ENCODE measurements at places on chromosomes 13 and 19.

DNA sequence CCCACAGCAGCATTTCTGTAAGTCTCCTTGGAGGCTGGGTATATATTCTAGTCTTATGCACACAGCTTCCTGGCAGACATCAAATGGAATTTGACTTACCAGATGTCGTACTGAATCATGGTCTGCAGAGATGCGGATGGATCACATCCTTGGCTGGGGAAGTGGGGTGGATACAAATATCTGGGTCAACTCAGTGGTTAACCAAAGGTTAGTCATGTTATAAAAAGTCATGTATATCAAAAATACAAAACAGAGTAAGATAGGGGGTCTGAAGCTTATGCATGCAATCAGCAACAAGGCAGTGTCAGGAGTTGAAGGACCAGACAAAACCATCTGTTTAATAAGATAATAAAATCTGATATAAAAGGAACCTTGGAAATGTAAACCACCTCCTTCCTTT is 61.9 kb downstream of the WASF3 start:
- DNase-seq, result no peak

- DNase-seq, result no peak
Observed at GRCh38 chr19:31992750-31993149, 352.7 kb upstream of the ZNF507 start.

DNA sequence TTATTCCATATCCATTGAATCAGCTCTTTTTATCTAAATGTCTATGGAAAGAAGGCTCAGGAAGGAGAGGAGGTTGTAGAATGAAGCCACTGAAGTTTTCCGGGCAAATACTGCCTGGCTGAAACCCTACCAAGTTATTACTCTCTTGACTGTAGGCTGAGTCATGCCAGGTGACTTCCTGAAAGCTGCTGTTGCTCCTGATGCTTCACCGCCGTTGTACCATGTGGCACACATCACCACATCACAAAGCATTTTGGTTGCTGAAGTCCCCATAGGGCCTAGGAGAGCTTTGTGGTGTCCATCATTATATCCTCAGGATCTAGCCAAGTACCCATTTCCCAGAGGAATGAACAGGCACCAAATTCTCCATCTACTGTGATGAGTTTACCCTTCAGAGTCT is 11.1 kb upstream of the TDRD12 start:
- DNase-seq, result no peak

DNA sequence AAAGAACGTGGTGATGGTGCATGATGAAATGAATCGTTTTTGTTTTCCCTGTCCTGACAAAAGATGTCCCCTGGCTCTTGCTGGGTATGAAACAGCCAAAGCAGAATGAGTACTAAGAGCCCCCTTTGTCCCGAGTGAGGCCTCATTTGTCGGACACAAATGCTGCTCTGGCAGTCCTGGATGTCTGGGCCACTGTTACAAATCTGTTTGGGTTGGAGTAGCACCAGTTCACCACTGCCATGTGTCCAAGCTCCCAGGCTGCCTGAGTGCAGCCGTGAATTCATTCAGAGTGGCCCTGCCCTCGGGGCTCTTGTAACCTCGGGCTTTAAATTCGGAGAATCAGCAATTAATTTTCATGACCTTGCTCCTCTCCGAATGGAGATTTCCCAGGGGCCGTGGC is 182.4 kb downstream of the NUFIP1 start:
- no peak for DNase-seq

GRCh38 chr19:57615346-57615745 is 1.3 kb downstream of the ZNF134 start:
- DNase-seq, result no peak

DNA sequence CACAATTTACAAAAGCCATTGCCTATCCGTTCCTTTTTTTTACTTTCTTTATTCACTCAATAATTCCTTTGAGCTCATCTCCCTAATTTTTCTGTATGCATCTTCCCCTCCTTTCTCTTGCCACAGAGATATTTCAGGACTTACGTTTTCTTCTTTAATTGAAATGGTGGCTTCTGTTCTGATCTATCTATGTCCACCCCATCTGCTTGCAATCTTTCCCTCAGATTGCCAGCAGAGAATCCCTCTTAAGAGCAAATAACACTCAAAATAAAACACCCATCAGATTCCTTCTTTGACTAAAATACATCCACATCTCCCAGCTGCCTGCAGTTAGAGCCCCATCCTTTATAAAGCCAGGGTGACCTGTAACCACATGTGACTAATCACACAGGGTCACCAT is 478.6 kb downstream of the EFNB2 start:
- no peak for DNase-seq

DNA sequence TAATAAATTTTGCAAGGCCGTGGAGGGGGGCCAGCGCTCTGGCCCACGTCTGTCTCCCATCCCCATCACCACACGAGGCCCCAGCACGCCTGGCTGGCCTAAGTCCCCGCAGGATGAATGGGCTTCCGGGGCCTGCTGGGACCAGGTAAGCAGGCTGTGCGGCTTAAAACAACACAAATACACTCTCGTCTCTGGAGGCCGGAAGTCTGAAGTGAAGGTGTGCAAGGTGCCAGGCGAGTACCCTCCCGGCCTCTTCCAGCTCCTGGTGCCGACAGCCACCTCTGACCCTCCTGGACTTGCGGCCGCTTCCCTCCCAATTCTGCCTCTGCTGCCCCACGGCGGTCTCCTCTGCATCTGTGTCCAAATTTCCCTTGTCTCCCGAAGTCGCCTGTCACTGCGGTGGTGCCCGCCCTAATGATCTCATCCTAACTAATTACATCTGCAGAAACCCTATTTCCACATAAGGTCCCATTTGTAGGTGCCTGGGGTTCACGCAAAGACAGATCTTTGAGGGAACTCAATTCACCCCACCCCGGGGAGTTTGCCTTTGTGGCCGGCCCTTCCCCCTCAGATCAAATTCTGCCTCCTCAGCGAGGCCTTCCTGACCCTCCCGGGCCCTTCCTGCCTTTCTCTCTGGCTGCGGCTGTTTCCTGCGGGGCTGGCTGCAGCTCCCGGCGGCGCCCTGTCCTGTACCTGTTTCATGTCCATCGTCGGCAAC is 8.1 kb upstream of the PTBP1 start:
- no peak for DNase-seq

DNA sequence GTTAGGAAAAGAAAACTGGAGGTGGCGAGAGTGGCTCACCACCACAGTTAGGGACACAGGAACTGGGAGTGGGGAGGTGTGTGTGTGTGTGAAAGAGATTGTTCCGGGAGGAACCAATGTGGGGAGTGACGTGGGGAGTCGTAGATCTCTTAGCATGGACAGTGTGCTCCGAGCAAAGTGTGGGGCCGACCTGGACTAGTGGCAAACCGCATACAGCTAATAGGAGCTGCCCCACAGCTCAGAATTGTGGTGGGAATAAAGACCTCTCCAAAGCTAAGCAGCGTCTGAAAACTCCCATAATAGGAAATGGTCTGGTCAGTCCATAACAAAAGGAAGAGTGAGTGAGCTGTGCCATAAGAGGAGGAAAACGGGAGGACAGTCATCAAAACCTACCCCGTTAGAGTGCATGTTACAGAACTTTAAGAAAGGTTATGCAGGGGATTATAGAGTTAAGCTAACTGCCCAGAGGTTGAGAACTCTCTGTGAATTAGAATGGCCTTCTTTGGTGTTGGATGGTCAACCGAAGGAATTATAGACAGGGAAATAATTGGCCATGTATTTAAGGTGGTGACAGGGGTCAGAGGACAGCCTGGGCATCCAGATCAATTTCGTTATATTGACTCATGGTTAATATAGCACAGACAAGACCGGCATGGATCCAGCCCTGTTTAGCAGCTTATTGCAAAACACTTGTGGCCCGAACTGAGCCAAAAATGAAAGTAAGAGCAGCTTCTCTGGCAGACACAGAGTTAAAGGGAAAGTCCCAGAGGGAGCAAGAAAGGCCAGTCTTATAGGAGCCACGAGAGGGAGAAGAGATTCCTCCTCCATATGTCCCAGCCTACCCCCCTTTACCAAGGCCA is 8.9 kb upstream of the SLC15A1 start:
- no peak for DNase-seq

- no peak for DNase-seq
Observed at GRCh38 chr13:112346173-112346898, 29.8 kb upstream of the SPACA7 start.

GRCh38 chr13:43664700-43665191 is 122.0 kb downstream of the ENOX1 start:
- DNase-seq, result no peak

DNA sequence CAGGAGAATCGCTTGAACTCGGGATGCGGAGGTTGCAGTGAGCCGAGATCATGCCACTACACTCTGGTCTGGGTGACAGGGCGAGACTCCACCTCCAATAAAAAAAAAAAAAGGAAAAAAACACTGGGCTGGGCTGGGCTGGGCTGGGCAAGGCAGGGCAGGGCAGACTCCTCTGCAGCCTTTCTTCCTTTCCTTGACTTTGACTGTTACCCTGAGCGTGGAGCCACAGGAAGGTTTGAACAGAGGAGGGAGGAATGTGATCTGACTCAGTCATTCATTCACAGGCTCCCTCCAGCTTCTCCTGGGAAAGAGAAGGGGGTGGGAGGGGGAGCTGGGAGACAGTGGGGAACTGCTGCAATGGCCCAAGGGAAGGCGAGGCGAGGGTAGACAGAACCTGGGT is 2.7 kb upstream of the ACTN4 start:
- DNase-seq, result no peak

DNA sequence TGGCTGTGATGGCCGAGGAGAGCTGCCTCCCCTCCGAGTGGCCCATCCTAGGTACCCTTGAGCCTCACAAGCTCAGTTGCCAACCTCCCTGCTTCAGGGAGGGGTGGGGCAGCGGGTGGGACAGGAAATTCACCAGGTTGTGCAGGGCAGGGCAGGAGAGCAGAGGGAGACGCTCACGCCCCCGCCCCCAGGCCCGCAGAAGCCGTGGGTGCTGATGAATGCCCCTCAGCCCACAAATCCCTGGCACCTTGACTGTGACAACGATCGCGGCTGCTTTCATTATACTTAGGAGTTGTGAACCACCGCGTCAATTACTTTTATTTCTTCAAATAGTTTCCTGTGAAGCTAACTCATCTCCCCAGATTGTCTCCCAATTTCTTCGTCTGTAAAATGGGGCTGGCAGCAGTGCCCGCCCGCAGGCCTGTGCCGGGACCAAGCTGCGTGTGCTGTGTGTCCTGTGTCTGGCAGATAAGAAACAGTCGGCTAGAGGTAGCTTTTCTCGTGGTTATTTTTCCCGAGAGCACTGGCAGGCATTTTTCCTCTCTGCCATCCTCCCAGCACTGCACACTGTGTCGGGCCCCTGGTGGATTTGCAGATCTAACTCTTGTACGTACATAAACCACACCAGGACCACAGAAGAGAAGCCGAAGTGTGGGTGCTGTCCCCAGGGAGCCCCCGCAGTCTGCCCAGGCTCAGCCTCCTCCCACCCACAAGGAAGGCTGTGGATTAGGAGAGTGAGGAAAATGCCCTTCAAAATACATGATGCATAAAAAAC is 7.9 kb upstream of the RASA3 start:
- DNase-seq, result no peak

DNA sequence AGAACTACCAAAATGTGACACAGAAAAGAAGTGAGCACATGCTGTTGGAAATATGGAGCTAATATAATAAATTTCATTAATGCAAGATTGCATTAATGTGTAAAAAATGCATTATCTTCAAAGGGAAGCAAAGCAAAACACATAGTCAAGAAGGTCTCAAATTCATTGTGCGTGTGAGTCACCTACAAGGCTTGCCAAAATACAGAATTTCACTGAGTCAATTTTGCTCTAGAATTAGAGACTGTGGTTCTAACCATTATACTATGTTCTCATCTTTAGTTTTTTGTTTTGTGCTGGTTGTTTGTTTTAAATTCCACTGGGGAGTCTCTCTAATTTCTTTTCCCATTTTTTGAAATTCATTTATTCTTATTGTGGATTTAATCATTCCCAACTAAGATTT is 149.8 kb upstream of the SLITRK1 start:
- DNase-seq, result no peak

GRCh38 chr13:90793261-90793820 is 554.1 kb upstream of the MIR17HG start:
- DNase-seq, result no peak
